MM.1S (cell line): ENCODE measurements at places on chromosomes 2 and 18.

- no peak for DNase-seq
These were observed 52.7 kb downstream of the SPRED2 start for GRCh38 chr2:65379721-65380171.

GRCh38 chr2:200168641-200169555 is 137.6 kb upstream of the SPATS2L start:
- no peak for DNase-seq

DNA sequence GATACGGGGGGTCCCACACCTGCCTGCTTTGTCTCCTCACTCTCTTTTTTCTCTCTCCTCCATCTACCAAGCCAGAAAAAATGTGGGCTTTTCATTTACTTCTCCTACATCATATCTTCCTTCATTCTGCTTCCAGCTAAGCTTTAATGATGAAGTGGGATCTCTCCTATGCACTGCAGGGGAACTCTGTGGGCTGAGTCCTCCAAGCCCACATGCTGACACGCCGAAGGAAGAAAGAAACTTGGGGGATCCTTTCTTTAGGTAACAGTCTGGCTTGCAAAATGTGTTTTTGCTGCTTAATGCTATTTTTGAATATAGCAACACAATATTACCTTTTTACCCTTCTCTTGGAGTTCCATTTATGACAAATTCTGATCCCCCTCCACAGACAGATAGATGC is 33.6 kb upstream of the YWHAQ start:
- no peak for DNase-seq

DNA sequence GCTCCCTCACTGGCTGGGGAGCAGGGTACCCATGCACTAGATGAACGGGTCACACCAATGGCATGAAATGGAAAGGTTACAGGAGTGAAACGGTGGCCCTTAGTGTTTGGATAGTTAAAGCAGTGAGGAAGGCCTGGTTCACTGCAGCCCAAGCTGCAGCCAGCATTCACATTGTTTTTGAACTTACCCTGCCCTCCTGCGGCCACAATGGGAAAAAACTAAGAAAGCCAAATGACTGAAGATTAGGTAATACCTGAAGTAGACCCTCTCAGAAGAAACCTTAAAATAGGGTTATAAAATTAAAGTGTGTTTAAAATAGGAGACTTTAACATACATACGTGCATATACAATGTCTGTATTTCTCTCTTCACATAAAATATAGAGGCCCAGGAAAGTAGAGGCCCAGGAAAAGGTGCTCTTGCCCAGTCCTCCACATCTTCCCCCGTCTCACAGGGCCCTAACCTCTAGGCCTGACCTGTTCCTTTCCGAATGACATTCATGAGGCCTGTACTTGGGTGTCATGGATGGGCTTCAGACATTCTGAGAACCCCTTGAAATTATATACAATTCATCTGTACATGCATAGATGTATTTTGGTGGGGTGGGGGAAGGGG is 33.3 kb downstream of the DOK1 start:
- peak; percentile 65 for DNase-seq

- no peak for DNase-seq
These were observed 113.6 kb downstream of the RNF144A start for GRCh38 chr2:7030810-7031209.

GRCh38 chr2:18373664-18374063 is 186.8 kb downstream of the RDH14 start:
- DNase-seq, result no peak

GRCh38 chr2:220424561-220424960 is 797.1 kb downstream of the SLC4A3 start:
- no peak for DNase-seq

DNA sequence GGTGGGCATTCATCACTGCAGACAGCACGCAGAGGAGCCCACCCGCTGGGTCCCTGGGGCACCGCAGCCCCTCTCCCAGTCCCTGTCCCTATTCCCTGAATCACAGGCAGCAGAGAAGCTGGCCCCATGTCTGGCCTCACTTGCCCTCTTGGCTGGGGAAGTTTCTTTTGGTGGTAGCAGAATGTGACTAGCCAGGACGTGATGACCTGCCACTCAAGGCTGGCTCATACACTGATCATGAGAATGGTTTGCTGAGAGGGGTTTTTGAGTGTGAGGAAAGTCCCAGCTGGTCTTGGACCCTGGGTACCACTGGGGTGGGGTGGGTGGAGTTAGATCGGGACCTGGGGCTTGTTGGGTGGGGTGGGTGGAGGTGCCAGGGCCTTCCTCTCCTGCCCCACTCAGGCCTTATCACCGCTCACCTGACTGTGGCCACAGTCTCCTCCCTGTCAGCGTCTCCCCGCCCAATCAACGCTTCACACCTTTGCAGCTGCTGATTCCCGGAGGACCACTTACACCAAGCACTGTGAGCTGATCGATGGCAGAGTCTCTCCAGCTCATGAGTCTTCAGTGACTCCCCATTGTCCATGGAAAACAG is 28.9 kb upstream of the FOSL2 start:
- DNase-seq, result no peak

GRCh38 chr2:229731916-229732315 is 17.6 kb upstream of the DNER start:
- DNase-seq, result peak; percentile 71

- DNase-seq, result no peak
These were observed 12.7 kb upstream of the CDK15 start for GRCh38 chr2:201793631-201794030.
